DMS 273 treated with DMSO at 0.1 percent for 48 hours (cell line): ENCODE measurements at places on chromosomes 11 and 22.

GRCh38 chr11:64359712-64360445, 917 bp downstream of the RPS6KA4 start:
- DNase-seq = no peak

GRCh38 chr11:3836903-3837302, 3.9 kb downstream of the RHOG start:
- DNase-seq = no peak

DNA sequence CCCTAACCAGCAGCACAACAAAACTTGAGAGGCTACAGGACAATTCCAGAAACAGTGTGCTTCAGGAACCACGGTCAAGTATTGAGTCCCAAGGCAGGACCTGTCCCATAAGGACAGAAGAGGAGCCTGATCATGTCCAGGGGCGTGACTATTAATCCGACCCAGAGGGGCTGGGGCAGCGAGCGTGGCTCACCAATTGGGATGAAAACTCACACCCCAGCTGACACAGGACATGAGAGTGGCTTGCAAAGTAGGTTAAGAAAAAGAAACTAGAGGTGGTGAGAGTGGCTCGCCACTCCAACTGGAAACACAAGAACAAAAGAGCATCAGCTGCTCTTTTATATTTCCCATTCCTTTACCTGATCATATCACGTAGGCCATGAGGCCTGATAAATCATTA, 16.0 kb upstream of the FEZ1 start:
- DNase-seq = no peak

DNA sequence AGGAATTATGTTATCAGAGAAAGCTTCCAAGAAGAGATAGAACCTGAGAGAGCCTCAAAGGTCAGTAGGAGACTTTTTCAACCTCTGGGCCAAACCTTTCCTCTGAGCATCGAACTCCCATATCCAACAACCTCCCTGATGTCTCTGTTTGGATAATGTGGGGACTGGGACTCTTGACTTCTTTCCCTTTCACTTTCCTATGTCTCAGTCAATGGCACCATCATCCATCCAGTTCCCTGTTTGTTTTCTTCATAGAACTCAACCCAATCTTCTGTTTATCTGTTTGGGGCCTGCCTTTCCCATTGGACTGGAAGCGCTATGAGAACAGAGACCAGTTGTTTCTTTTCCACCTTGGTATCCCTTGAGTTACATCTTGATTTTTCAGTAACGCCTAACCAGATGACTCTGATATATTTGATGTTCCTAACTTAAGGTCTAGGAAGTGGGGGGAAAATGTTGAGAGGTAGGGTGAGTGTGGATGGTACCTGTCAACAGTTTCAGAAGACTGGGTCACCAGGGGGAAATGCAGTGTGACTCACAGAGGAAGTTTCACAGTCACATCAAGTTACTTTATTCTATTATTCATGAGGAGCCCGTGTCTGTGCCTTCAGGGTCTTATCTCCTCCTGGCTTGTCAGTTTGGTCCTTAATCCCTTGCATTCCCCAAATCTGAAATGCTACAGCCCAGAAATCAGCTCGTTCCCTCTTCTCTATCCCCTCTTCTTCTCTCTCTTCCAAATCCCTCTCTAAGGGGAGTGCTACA, 4.5 kb upstream of the KCNE3 start:
- DNase-seq = no peak

DNA sequence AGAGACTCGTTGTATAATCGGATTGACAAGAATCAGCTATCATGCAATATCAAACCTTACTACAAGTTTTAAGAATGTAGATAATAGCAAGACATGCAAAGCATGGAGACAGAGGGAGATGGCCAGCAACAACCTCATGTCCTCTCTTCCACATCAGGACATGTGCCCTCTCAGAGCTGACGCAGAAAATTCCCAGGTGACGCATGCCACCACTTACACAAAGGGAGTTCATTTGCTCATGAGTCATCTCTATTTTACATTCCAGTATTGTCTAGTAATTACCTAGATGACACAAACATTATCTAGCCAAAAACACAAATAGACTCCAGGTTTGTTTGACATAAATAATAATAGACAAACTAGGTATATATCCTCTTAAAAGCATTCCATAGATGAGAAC, 38.1 kb upstream of the OPCML start:
- no peak for DNase-seq

DNA sequence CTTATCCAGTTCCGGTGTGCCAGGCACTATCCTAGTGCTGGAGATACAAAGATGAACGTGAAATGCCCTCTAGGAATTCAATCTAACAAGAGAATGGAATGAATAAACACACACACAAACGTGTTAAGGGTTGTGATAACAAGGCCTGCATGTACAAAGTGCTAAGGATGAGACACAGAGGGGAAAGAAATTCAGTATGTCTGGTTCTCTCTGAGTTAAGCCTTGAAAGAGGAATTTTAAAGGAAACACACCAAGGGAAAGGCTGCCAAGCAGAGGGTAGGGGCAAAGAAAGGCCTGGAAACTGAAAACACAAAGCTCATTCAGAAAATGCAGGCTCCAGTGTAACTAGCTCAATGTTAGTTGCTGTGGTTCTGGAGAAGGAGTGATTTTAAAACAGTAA, 4.2 kb downstream of the CHKA start:
- DNase-seq = no peak

DNA sequence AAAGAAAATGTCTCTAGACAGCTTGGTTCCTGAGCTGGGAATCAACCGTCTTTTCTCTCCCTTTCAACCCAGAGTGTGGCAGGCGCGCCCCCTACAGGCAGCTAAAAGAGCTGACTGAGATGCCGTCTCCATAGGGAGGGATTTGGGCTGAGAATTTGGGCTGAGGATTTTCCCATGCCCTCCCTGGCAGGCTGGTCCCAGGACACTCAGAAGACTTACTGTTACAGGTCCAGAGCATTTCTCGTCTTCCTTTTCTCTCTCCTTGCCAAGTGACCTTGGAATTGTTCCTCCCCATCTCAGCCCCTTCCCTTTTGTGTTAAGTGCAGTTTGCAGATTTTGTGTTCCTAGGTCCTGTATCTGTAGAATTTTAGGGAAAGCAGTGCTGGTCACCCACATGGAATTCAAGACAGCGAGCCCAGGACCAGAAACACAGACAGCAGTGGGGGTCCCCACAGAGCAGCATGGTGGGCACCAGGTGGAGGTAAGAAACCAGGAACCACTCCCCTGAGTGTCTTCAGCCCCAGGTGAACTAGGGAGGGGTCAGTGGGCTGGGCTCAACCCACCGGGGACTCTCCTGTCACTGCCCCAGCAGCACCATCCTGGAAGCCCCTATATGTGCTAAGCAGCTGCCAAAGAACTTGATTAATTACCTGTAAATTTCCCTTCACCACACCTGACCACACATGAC, 9.9 kb upstream of the IGLL5 start:
- no peak for DNase-seq

GRCh38 chr11:27582621-27583020, 76.1 kb upstream of the LIN7C start:
- DNase-seq = no peak

DNA sequence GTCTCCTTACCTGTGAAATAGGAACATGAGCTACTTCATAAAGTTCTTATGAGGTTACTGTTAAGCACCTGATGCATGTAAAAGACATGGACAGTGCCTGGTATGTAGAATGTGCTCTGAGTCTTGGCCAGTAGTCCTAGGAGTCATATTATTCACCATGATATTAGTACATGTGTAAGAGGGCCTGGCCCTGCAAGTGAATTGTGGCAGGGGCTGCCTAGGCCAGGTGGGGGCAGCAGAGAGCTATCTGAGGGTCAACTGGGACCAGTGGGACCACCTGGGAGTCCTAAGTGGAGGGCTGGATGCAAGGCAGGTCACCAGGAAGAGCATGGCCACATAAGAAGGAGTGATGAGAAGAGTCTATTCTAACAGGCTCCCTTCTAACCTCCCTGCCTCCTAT, 529.5 kb downstream of the SOX6 start:
- DNase-seq = no peak

DNA sequence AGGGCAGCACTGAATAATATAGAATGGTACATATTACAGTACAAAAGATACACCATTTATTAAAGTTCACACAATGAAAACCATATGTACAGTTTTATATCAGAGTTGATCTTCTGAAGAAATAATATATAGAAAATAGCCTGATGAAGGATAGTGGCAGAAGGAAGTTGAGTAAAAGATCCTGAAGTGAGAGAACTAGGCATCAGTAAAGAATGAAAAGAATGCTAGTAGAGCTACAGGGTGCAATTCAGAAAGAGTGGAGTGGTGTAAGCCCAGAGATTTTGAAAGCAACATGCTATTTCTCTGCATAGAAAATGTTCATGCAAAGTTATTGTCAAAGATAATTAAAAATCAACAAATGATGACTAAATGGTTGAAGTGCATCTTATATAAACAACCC, 1552.7 kb upstream of the TENM4 start:
- no peak for DNase-seq

GRCh38 chr11:120079750-120080610, 57.9 kb downstream of the TRIM29 start:
- no peak for DNase-seq

GRCh38 chr22:21643533-21644357, 1.6 kb downstream of the SDF2L1 start:
- no peak for DNase-seq

DNA sequence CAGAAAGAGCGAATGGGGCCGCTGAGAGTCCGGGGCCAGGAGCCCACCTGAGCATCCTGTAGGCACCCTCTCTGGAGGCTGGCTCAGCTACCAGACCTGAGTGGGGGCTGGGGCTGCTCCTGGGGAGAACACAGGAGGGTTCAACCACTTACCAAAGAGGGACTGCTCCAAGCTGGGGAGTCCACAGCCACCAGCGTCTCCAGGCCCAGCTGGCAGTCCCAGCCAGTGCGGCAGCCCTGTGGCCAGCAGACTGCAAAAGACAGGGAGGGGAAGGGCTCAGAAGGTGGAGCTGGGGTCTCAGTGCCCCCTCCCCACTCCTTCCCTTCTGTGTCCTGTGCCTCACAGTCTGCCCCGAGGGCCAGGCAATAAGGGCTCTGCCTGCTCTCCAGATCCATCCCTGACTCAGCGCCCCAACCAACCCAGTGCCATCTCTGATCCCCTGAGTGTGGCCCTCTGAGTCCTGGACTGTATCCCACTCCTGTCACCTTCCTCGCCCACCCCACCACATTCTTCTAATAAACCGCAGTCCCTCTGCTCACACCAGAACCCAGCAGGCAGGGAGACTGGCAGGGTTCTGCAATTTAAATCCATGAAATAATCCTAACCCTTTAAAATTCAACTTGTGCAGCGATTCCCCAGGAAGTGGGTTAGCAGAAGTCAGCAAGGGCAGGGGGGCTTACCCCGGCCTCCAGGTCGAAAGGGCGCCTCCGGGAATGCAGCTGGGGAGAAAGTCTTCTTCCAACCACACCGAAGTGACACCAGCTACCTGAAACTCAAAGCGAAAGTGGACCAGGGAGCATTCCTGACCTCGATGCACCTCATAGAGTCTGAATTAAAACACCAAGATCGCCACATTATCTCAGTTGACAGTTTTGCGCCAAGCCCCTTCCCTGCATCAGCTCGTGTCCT, 13.3 kb downstream of the CHST1 start:
- no peak for DNase-seq

GRCh38 chr11:68314203-68315170, 2.1 kb downstream of the LRP5 start:
- no peak for DNase-seq

DNA sequence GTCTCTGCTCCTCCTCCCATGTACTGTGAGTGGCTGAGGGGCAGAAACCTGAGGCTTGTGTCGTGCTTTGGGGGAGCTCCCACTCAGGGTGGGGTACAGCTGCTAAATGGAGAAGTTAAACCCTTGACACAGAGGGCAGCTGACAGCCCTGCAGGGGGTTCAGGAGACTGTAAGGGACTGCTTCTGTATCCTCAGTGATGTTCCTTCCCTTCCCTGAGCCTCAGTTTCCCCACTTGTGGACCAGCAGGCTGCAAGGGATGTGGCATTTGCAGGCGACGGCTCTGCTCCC, 15.6 kb downstream of the SYNGR1 start:
- no peak for DNase-seq

- DNase-seq = no peak
Observed at GRCh38 chr11:61134801-61135257, 26.4 kb downstream of the VPS37C start.

DNA sequence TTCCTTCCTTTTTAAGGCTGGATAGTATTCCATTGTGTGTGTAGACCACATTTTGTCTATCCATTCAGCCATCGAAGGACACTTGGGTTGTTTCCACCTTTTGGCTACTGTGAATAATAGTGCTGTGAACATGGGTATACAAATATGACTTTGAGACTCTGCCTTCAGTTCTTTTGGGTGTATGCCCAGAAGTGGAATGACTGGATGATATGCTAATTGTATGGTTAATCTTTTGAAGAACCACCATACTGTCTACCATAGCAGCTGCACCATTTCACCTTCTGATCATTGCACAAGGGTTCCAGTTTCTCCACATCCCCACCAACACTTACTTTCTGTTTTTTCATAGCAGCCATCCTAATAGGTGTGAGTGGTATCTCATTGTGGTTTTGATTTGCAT, 30.3 kb downstream of the SGSM1 start:
- DNase-seq = no peak

DNA sequence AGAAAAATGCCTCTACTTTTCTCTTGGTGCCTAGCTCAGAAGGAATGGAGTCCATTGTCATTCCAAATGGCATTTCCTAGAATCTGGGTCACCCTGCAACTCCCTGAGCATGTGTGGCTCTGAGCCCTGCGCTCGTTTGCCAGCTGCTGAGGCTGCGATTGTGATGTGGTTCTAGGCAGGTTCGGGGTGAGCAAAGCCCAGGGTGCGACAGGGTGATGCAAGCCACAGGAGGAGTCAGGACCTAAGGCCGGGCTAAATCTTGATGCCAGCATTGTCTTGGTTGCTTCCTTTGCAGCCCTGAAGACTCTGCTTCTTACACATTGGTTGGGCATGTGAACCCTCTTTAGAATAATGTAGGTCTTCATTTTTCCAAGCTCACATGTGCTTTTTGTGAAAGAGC, 131.0 kb downstream of the MORC2 start:
- no peak for DNase-seq

DNA sequence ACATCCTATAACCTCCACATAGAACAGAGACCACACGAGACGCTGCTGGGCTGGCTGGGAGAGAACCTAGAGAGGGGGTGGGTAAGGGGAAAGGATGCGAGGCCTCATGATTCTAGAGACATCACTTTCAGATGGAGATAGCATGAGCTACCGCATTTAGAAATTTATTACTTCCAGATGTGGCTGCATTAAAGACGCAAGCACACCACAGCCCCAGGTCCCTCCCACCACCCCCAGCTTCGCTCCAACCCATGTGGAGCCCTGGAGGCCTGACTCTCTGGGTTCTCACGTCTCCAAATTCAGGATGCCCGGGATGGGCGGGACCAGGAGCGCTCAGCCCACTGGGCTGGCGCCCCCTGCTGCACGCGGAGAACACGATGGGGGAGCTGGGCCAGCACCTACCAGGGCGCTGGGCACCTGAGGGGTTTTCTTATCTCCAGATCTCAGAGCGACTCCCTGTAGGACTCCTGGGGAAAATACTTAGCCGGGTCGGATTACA, 13.6 kb downstream of the MRPL21 start:
- no peak for DNase-seq

- DNase-seq = no peak
Observed at GRCh38 chr11:116314006-116314405, 458.8 kb downstream of the BUD13 start.

GRCh38 chr22:21450858-21451353, 16.3 kb upstream of the TMEM191C start:
- DNase-seq = no peak
